ENCODE measurements at places on chromosomes 6 and 20.
A peak's percentile ranks its signal among the peaks of the same experiment; 100 is the strongest.

GRCh38 chr6:166269301-166270039 lies 38.7 kb downstream of the PRR18 start:
- DNase-seq: no peak

DNA sequence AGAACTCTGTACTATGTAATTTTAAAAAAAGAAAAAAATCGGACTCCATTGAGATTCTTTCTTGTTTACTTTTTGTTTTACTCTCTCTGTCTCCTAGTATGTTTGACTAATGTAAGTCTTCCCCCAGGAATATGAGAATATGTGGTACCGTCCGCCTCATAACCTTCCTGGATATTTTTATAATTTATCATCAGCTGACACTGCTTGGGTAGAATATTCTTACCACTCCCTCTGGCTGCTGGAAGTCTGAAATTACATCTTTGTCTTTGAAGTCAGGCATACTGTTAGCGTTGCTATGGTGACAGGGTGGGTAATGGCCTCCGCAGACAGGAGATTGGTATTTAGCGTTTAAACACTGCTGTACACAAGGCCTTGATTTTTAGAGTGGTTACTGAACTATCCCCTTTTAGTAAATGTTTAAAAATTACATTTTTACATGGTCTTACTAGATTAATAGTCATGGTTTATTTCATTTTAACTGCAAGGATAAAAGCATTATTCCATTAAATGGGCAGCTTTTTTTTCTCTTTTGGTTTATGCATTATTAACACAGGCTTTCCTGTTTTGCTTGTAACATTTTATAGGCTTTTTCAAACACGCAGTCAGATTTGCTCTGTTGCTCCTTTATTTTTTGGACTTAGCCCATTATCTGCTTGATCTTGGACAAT lies 176.4 kb downstream of the ARID1B start:
- DNase-seq: no peak

- no peak for DNase-seq
These were observed 31.2 kb downstream of the FAM83B start for GRCh38 chr6:54877713-54878317.

- no peak for DNase-seq
These were observed 885 bp downstream of the NTSR1 start for GRCh38 chr20:62709537-62709905.

DNA sequence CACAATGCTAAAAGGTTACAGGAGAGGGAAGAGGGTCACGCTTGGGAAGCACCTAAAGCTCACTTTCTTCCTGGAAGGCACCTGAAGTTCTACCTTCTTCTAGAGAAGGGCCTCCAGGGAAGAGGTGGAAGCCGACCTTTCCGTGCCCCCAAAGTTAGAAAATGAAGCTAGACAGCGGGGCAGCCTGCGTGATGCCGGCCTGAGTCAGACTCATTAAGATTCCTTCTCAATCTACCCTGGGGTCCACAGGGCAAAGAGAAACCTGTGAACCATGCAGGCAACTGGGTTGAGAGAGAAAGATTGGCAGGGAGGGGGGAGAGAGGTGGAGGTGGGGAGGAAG lies 54.8 kb upstream of the CCDC167 start:
- no peak for DNase-seq

GRCh38 chr20:50245498-50246366 lies 55.1 kb downstream of the CEBPB start:
- no peak for DNase-seq

GRCh38 chr6:24489881-24490280 lies 503 bp upstream of the GPLD1 start:
- no peak for DNase-seq

DNA sequence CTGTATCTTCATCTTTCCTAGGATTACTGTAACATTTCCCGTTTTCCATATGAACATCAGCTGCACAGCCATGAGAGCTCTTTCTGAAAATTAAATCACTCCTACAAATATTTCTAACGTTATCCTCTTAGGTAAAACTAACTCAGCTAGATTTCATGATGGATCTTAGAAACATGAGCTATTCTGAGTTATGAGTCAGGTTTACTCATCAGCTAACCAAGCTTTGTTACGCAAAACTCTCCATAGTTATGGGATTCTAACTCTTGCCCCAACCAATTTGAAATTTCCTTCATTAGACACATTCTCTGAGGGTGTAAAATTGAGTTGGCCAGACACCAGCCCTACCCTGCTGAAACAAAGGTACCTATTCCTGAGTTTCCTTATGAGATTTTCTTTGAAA lies 14.0 kb downstream of the DEFB110 start:
- DNase-seq: no peak

DNA sequence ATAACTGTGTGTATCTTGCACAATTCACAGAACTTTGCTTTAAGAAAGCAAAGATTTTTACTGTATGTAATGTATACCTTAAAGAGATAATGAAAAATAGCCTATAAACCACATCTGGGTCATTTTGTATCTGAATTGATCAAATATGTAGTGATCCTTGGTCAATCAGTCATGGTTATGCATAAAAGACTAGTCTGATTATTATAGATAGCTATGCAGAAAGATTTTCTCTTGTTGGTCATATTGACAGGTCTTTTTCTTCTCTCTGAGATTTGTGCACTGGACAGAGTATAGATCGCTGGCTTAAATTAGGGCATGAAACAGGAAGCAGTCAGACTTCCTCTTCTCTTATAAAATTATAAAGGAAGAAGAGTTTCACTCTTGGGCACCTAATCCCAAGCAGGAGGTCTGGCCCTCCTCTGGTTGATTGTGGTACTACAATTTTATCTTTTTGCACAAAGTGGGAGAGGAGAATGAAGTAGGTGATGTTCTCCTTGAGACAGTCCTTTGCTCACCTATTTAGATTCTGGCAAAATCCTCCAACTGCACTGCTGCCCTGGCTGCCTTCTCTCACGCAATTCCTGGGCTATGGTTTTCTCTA lies 380.9 kb upstream of the RGS17 start:
- no peak for DNase-seq

DNA sequence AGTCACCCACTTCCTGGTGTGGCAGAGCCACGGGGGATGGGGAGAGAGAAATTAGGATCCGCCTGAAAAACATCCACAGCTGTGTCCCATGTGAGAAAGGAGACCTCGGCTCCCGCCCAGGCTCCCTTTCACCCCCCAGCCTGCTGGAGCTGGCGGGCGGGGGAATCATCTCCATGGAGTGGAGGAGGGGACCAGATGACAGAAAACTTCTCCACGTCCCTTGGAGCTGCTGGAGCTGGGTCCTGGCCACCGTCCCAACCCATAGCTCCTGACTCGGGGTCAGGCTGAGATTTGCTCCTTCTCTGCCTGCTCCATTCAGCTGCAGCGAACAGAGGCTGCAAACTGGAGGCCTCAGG lies 113.8 kb downstream of the CEBPB start:
- DNase-seq: no peak

GRCh38 chr20:34999782-35000181 lies 44.1 kb downstream of the MYH7B start:
- DNase-seq: no peak

DNA sequence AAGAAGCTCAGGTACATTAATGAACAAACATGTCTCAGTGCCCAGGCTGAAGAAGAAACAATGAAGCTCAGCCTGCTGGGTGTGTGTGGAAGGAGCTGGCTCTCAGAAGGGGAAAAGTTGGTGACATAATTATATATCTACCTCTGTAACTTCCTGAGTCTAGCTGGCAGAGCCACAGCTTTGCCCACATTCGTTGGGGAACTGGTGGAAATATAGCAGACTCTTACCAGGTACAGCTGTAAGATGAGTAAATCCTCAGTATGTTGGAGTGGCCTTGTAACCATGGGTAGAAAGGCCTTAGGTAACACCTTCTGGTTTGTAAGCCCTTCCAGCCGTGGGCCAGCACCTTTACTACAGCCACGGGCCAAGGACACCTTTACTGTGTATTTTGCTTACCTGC lies 29.9 kb upstream of the PNRC1 start:
- DNase-seq: no peak

DNA sequence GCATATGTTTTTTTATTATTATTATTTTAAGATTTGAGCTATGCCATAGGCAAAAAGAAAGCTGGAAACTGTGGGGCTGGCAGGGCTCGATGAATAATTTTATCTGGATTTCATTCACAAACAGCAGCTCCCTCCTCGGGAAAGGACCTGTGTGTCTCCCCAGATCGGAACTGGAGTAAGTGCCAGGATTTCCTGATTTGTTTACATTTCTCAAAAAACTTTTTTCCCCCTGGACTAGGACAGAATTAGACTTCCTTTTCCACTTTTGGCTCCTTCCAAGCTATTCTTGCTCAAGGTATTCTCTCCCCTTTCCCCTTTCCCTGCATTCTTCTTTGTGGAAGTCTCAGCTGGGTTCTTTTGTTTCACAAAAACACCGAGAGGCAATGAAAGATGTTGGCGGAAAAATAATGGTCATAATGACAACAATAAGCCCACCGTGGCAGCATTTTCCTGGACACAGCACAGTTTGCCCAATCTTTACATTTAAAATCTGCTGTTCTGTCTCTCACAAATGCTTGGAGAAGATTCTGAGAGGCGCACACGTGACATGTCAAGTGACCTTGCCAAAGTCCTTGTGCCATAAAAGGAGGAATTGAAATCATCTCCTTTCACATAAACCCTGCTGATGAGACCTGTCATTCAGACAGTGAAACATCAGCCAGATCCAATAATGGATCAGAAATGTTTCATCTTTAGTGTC lies 85.8 kb upstream of the PREP start:
- DNase-seq: no peak

DNA sequence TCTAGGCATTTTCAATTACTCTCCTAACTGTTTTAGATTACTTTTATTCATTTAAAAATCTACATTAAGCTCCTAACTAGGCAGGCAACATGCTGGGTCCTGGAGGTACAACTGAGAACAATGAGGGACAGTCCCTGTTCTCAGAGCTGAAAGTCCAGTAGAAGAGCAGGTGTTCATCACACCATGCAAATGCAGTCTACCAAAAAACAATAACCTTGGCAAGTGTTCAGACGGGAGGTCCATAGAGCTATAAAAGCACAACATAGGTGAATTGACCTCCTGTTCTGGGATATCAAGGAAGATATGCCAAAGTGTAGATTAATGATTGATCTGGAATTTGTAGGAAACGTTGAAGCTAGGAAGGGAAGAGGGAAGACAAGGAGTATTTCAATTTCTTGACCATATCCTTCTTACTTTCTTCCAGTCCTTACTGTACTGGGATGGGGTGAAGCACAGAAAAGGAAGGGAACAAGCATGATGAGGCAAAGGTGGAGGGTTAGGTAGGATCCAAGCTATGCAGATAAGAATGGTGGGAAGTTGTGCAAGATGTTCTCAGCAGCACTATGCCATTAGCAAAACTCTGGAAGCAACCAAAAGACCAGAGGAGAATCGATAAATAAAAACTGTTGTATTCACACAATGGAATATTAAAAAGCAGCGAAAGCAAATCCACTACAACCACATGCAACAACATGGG lies 485.7 kb upstream of the JARID2 start:
- DNase-seq: no peak

- DNase-seq: no peak
These were observed 65.9 kb downstream of the BCAS1 start for GRCh38 chr20:54004445-54004844.

GRCh38 chr6:139705284-139705683 lies 330.8 kb upstream of the CITED2 start:
- no peak for DNase-seq

- DNase-seq: peak; percentile 52
These were observed 38.0 kb upstream of the TOP1 start for GRCh38 chr20:40990542-40991120.

- no peak for DNase-seq
These were observed 279.1 kb downstream of the UTRN start for GRCh38 chr6:144564202-144564601.

- no peak for DNase-seq
These were observed 21.6 kb downstream of the SOBP start for GRCh38 chr6:107511511-107511993.

DNA sequence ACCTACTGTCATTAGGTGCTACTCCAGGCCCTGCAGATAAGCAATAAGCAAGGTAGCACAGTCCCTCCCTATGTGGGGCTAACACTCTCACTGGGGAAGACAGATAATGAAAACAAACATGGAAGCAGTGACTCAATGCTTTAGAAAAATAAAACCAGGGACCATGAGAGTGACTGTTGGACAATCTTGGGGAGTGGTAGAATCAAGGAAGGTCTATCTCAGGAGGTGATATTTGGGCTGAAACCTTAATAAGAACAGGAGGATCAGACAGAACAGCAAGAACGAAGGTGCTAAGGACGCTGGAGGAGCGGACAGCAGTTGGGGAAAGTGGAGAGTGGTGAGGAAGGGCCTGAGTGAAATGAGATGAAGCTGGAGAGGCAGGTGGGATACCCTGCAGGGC lies 58.2 kb downstream of the BANF2 start:
- no peak for DNase-seq

Measured in NK-92 treated with Interleukin-12 subunit alpha and Interleukin-12 subunit beta, amount 100 ng/mL, for 24 hours (cell line).